ENCODE measurements at places on chromosomes 12 and 14.
A peak's percentile ranks its signal among the peaks of the same experiment; 100 is the strongest.

- no peak for DNase-seq
Measured at GRCh38 chr12:7869137-7869536, 3.6 kb downstream of the SLC2A14 start.

DNA sequence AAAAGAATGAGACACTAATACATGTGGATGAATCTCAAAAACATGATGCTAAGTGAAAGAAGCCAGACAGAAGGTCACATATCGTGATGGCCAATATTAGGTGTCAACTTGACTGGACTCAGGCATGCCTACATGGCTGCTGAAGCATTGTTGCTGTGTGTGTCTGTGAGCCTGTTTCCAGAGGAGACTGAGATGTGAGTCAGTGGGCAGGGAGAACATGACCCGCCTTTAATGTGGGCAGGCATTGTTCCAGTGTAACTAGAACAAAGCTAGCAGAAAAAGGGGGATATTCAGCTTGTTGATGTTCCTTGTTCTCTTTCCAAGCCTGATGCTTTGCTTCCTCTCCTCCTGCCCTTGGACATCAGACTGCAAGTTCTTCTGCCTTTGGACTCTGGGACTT is 47.6 kb downstream of the DCAF5 start:
- no peak for DNase-seq

DNA sequence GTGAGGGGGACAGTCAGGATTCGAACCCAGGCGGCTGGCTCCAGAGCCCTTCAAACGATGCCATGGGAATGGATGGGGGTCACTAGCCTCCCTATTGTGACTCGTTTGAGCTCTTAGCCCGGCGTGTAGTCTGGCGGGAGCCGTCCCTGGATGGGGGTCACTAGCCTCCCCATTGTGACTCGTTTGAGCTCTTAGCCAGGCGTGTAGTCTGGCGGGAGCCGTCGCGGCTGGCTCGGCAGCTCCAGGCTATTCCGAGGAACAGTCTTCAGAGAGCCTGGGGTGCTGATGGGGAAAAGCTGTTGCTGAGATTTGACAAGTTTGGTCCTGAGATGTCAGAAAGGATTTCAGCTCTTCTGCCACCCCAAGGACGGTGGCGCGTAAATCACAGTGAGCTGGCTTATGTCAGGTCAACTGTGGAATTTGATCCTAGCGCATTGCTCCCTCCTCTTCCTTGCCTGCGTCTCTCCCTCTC is 58.3 kb downstream of the CALM1 start:
- DNase-seq, result no peak

DNA sequence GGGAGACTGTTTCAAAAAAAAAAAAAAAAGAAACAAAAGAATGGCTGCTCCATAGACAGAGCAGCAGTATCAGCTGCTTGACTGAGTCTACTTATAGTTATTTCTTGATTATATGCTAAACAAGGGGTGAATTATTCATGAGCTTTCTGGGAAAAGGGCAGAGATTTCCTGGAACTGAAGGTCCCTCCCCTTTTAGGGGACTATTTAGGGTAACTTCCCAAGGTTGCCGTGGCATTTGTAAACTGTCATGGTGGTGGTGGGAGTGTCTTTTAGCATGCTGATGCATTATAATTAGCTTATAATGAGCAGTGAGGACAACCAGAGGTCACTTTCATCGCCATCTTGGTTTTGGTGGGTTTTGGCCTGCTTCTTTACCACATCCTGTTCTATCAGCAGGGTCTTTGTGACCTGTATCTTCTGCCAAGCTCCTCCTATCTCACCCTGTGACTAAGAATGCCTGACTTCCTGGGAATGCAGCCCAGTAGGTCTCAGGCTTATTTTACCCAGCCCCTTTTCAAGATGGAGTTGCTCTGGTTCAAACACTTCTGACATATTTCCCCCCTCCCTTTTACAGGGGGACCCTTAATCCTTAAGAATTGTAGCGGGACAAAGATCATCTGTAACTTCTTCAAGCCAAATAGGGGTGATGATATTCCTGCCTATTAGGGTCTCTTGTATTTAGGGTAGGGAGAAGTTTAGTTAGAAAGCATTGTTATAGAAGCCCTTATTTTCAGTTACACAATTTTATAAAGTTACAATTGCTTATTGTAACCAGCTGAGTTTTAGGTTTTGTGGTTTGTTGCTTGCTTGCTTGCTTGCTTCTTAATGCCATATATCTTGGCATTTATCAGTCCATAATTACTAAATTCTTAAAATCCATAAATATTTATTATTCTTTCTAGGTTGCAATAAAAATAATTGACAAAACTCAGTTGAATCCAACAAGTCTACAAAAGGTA is 42.5 kb downstream of the MARK3 start:
- DNase-seq, result peak; percentile 15

- no peak for DNase-seq
Measured at GRCh38 chr14:91111443-91111842, 2.4 kb upstream of the DGLUCY start.

Data from activated CD4-positive, alpha-beta T cell treated with anti-CD3 and anti-CD28 coated beads for 4 hours (primary cell).